ENCODE measurements at places on chromosomes 5 and 9.

DNA sequence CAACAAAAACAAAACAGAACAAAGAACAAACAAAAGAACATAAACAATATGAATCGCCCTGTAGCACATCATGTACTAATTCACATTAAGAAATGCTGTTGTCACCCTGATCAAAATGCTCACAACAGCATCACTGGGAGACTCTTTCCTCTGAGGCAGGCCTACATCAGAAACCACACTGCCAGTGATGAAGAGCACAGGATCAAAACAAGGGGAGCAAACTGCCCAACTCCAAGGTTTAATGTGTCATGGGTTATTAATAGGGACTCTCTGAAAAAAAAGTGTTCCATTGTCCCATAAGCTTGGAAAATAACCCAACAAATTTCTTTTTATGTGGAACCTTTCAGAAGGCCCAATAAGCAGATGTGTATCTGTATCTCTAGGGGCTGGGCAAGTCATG lies 74.2 kb downstream of the PTPN3 start:
- no peak for DNase-seq

- DNase-seq = no peak
These were observed 954.0 kb upstream of the CDH6 start for GRCh38 chr5:30239331-30240022.

DNA sequence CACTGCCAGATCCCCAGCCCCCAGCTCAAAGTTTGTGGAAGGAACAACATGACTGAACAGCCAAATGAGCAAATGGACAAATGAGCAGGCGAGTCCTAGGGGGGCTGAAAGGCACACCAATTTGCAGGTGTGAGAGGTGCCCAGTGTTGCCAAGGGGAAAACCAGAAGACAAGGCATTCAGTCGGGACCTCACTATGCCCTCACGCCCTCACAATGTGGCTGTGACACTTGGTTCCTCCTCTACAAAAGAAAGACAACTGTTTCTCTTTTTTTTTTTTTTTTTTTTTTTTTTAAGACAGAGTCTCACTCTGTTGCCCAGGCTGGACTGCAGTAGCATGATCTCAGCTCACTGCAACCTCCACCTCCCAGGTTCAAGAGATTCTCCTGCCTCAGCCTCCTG lies 28.0 kb downstream of the TNIP1 start:
- no peak for DNase-seq

GRCh38 chr9:117415358-117415914 lies 579 bp upstream of the ASTN2 start:
- no peak for DNase-seq

DNA sequence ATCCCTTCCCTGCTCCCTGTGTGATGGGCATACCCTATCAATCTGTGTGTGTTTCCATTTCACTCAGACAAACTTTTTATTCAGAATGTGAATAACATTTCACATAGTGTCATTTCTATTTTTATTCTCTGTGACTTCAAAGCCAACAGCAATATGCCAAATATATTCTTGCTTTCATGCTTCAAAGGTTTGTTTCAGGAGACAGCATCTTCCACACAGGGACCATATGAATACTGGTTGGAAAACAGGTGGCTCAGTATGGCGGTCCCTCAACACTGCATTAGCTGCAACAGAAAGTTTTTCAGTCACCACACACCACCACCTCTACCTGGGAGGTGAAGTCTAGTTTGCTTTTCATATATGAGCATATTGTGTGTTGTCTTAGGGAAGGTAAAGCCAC lies 111.0 kb upstream of the PTPN3 start:
- no peak for DNase-seq

DNA sequence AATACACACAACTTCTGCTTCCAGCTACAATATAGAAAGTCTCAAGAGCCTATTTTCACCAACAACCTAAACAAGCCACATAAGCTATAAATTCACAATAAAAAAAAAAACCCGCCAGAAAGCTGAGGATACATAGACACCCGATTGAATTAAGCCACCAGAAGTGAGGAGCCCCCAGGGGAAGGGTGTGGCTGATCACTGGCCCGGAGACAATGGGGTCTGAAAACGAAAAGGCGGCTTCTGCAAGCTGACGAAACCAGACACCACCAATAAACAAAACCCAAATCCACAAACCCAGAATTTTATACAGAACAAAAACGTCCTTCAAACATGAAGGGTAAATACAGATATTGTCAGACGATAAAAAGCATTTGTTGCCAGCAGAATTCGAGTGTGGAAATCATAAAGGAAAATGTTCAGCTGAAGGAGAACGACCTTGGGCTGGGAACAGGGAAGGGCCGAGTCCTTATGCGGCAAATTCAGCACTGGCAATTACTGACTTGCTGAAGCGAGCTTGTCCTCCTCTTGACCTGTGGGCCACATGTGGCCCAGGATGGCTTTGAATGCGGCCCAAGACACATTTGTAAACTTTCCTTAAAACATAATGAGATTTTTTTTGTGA lies 39.6 kb upstream of the CEP72 start:
- DNase-seq = no peak

DNA sequence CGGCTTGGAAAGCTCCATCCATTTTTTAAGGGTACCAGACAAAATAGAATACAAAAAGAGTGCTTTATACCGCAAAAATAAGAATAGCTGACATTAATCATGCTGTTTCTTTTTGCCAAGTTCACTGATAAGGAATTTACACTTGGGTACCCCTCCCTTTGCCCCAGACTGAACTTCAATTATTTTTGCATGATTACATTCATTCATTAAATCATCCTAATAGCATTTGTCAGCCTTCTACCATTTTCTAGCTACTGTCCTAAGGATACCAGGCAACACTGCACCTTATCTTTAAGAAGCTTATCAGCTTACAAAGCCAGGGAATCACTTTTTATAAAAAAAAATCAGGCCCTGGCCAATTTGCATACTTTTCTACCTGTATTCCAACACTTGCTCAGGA lies 48.4 kb downstream of the YIPF5 start:
- DNase-seq = no peak

- no peak for DNase-seq
These were observed 51.3 kb downstream of the CRB2 start for GRCh38 chr9:123407217-123407851.

DNA sequence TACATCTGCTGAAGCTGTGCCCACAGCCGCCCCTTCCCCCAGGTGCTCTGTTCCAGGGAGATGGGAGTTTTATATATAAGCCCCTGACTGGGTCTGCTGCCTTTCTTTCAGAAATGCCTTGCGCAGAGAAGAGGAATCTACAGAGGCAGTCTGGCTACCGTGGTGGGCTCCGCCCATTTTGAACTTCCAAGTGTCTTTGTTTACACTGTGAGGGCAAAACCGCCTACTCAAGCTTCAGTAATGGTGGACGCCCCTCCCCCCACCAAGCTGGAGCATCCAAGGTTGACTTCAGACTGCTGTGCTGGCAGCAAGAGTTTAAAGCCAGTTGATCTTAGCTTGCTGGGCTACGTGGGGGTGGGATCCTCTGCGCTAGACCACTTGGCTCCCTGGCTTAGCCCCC lies 41.3 kb downstream of the RANBP17 start:
- no peak for DNase-seq

DNA sequence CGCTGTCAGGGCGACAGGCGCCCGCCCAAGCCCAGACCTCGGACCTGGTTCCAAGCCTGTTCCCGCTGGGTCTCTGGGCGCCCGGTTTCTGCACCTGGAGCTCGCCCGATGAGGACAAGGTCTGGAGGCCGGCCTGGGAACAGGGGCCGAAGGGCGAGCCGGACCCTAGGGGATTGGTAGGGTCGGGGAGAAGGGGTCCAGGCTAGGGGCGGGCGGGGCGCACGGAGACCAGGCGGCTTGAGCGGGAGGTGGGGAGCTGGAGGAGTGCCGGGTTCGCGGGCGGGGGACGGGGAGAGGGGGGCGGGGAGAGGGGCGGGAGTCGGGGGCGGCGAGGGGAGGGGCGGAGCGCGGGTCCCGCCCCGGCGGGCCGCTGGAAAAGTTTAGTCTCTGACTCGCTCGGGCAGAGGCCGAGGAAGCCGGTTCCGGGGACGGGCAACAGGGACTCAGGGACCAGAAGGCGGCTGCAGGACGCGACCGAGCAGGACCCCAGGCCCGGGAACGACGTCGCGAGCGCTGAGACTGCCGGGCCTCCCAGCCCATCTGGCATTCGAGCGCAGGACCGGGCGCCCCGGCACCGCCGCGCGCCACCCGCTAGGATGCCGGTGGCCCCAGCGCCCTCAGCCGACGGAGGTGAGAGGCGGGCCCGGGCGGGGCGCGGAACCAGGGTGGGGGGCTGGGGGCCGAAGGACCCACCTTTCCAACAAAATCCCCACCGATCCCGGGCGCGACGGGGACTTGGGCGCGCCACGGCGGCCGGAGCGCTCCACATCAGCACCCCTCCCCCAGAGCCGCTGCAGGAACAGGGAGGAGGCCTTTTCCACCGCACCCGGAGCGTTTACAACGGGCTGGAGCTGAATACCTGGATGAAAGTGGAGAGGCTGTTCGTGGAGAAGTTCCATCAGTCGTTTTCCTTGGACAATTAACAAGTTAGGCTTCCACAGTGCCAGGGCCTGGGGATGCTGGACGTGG lies at the start of gene S1PR3:
TSS of gene S1PR3 (plus strand) at position 403 of the 969 bp plus-strand sequence. CDS start 9,733 bp downstream, outside the sequence.
- no peak for DNase-seq

- no peak for DNase-seq
These were observed 23.5 kb upstream of the SMIM23 start for GRCh38 chr5:171762021-171762608.

DNA sequence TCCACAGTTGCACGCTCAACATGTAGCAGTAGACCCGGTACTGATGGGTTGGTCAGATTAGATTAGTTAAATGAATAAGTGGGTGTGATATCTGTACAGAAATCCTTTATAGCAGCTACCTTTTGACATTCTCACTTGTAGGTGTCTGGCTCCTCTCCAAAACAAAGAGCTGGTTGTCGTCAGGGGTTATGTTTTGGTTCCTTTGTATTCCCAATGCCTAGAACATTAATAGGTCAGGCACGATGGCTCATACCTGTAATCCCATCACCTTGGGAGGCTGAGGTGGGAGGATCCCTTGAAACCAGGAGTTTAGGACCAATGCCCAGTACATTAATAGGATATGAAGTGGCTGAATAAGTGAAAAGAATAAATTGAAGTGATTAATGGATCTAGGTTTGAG lies 182.1 kb downstream of the SNCAIP start:
- DNase-seq = no peak

- DNase-seq = no peak
These were observed 304.4 kb upstream of the SMC2 start for GRCh38 chr9:103789686-103790085.

GRCh38 chr5:58745350-58745749 lies 162.5 kb downstream of the RAB3C start:
- no peak for DNase-seq

- no peak for DNase-seq
These were observed 574.3 kb downstream of the PRR16 start for GRCh38 chr5:121038438-121038837.
